ENCODE measurements at places on chromosomes 12 and 14.

DNA sequence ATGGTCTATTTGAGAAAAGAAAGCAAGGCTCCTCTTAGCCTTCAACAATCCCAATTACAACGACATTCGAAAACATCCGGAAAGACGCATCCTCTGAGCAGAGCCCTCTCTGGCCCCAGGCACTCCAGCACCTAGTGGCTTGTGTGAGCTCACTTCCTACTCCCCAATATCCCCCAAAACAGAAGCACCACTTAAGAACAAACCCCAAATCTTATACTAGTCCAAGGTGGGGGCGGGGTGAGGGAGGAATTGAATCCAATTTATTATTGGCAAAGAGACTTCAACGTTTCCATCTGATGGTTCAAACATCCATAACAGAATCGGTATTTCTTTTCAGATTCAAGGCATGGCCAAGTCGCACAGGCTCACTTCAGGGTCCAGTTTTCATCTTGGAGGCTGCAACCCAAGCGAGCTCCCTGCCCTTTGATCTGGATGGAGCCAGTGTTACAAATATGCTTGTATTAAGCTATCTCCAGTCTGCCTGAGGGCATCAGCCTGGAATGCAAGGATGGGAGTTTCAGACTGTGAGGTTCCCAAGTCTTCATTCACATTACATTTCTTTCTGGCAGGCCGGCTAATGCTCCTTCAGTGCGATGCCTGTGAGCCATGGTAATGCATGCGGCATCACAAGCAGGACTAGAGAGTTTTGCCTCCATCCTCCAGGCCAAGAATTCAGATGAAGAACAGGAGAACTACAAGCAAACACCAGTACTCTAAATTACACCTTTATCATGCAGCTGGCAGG lies 132.5 kb upstream of the FOXN3 start:
- DNase-seq: no peak

DNA sequence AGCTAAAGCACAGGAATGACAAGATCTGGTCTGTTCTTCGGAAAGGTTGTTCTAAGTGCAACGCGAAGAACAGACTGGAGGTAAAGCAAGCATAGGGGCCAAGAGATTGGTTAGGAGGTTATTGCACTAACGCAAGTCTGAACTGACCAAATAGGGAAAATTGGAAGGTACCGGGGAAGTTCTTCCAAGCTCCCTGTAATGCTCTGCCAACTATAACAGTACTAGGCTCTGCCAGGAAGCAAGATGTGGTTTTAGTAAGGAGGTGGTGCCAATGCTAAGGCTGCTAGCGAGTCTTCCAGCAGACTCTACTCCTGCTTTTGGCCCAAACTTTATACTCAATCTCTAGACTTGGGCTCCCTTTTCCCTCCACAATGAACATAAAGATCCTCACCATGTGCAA lies 138.6 kb downstream of the PAWR start:
- DNase-seq: no peak

DNA sequence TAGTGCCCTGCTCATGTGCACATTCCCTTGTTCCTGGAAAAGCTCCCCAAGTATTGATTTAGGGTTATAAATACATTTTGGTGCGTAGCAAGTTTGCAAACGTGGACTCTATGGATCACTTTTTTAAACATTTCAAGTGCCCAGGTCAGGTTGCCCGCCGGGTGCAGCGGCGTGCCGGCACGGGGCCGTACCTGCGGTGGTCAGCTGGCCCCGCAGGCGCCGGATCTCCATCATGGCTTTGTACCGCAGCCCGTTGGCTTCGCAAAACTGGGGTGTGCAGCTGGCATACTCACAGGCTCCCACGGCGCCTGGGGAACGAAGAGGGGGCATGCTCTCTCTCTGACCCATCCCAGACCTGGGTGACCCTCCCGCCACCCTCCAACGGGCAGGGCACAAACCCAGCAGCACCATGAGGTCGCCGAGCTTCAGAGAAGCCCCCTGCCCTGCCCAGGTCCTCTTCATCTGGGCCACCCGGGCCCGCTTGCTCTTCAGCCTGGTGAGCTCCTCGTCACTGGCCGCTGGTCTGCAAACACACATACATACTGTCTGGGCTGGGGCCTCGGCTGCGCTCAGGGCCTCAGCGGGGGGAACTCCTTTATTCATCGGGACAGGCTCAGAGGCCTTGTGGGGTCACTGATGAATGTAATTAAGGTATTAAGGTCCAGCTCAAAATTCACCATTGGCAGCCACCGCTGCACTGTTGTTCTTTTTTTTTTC lies 35.1 kb downstream of the DHX37 start:
- no peak for DNase-seq

GRCh38 chr12:27424631-27425230 lies 21.8 kb upstream of the SMCO2 start:
- DNase-seq: no peak

- no peak for DNase-seq
These were observed 3.9 kb upstream of the PYROXD1 start for GRCh38 chr12:21433525-21433924.

- peak; percentile 8 for DNase-seq
These were observed 1.3 kb downstream of the AHSA1 start for GRCh38 chr14:77459072-77459723.
